Cortex of kidney (tissue), 1 donor: ENCODE measurements at places on chromosomes 3 and 15.

DNA sequence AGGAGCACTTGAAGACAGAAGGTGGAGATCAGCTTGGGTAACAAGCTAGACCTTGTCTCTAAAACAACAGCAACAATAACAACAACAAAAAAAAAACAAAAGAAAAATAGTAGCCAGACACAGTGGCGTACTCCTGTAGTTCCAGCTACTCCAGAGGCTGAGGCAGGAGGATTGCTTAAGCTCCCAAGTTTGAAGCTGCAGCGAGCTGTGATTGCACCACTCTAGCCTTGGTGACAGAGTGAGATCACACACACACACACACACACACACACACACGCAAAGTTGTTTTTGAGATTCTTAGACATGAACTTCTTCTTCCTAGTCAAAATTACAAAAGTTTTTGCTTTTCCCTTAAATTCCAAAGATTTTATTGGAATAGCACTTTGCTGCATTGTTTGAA, 93.0 kb upstream of the IGSF10 start:
- no peak for DNase-seq

DNA sequence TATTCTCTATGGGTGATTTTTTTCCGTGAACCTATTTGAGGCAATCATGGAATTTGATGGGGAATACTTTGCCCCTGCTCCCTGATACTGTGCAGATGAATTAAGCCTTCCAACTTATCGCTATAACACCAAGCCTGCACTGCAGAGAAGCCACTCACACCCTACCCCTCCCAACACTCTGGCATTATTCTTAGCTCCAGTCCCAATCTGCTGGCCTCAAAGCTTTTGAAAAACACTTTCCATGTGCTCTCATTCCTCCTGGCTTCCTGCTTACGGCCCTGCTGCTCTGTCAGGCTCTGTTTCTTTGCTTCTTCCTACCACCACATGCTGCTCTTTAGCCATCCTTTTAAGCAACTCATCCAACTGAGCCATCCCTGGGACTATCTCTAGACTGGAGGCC, 327.8 kb upstream of the SLCO3A1 start:
- no peak for DNase-seq

DNA sequence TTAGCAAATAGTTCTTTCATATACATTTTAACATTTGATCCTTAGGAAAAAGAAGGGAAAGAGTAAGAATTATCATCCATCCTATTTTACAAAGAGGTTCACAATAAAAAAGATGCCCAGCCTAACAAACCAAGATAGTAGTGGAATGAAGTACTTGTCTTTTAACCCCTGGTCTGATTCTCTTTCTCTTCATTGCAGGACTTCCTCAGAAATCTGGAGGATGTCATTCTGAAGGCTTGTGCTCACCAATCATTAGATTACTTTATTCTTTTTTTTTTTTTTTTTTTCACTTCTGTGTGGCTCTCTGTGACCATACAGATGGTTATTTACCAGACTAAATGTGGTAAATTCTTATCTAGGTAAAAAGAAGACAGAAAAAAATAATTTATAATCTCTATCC, 7.0 kb downstream of the HDGFL3 start:
- no peak for DNase-seq

DNA sequence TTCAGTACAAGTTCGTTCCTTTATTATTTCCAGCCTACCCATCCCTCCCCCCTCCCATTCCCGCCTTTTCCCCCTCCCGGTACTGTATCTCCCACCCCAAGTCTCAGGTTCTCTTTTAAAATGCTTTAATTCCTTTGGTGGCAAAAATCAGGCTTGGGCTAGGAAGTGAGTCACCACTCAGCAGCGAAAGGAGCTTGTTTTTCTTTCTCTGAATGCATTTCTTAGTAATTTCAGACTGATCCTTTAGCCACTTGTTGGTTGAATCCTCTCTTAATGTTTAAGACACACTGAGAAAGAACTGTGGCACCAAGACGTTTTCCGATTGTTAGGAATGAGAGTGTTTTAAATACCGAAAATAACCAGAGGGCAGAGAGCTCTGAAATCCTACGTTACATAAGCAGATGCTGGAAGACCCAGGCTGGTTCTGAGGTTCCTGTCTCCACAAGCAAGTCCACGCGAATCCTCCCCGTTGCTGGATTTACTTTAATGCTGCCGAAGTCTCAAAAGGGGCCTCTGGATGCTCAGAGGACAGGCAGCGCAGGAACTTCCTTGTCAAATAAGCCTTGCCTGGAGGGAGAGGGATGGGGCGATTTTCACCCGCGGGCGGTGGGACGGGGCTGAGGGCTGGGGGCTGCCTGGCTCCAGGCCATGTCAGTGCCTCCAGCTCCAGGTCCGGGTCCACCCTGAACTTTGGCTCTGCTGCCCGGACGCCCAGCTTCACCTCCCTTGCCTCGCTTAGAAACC, 854 bp upstream of the COL8A1 start:
- DNase-seq = no peak

DNA sequence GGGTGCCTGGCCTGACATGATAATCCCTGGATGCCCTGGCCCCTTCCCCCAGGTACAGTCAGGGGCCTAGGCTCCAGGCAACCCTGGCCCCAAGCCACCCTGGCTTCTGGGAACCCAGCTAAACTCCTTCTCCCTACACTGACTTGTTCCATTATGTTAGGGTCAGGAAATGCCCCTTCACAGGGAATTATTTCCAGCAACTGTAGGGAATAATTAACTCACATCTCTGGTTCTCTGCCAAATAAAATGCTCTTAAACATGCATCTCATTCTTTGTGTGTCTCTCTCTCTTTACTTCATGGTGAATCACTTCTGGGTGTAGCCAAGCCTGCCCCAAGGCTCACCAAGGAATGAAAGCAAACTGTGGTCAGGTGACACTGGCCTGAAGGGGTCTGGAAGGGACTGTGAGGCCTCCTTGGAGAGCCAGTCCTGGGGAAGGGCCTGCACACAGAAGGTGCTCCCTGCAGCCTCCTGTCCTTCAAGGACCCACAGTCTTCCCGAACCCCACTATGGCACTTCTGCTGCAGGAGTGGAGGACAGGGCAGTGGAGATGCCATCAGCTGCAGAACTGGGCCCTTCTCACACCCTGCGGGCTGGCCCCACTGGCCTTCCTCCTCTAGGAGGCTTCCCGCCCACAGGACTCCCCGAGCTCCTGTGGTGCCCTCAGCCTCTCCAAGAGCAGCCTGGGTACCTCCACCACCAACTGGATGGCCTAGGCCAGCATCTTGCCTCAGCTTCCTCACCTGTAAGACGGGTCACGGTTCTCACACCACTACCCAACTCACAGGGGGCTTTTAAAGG, 17.6 kb downstream of the TKT start:
- no peak for DNase-seq

DNA sequence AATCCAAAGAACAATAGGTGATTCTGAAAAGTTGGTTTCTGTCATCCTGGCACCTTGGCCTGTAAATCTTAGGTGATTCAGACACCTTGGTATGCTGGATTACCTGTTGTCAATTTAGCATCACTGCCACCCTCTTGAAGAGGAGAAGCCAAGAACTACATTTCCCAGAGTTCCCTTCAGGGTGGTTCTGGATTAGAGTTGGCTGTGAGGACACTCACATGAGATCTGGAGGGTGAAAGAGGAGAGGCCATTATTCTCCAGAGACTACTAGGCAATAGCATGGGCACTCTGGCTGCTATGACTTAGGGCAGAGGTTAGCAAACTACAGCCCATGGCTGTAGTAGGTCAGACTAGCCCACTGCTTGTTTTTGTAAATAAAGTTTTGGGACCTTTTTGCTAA, 41.7 kb upstream of the CORO2B start:
- no peak for DNase-seq

GRCh38 chr15:75360391-75360790, 8.0 kb downstream of the MAN2C1 start:
- DNase-seq = no peak

DNA sequence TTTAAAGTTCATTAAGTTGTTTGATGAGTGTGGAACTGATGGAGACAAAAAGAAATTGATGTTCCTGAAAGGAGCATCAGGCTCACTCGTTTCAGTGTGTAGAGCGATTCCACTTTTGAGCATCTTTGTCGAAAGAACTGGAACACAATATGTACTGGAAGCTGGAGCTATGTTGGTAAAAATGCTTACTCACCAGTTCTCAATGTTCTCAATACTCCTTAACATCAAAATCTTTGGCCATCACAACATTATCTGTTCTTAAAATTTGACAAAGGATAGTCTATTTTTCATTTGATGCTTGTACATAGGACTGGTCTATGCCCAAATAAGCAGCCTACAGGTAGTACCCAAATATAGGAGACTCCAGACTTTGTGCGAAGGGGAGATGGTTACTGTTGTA, 18.7 kb downstream of the RYR3 start:
- DNase-seq = no peak

DNA sequence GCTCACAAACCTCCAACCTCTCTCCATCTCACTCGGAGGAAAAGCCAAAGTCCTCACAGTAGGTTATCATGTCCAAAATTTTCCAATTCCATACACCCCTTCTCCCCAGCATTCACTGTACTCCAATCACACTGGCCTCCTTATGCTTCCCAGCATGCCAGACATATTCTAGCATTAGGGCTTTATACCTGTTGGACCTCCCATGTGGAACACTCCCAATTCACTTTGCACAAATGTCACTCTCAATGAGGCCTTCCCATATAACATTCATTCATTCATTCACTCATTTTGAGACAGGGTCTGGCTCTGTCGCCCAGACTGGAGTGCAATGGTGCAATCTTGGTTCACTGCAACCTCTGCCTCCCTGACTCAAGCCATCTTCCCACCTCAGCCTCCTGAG, 19.9 kb downstream of the SCAPER start:
- DNase-seq = no peak

- no peak for DNase-seq
These were observed 1239.5 kb downstream of the SI start for GRCh38 chr3:163838769-163839168.

DNA sequence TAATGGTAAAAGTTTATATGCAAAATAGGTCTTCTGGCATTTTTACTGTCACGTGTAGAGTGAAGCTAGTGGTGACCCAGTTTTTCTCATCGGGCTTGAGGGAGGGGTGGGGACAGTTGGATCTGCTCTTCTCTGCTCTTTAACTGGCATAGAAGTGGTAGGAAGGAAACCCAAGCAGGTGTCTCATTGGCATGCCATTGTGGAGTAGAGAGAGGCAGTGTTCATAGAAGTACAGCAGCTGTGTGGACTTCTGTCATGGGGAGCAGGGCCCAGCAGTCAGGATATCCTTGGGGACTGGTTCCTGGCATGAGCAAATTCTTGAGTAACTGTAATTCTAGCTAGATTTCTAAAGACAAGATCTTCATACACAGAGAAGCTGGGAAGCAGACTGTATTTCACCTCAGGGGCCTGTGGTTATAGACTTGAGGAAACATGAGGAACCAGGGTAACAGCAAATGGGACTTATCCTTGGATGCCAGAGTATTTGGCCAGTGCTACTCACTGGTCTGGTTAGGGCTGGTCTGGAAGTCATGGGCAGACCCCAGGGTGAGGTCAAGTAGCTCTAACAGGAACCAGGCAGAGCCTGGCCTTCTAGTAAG, 42.9 kb downstream of the CDIN1 start:
- DNase-seq = no peak

- no peak for DNase-seq
These were observed 162.5 kb downstream of the C3orf38 start for GRCh38 chr3:88312256-88312655.

DNA sequence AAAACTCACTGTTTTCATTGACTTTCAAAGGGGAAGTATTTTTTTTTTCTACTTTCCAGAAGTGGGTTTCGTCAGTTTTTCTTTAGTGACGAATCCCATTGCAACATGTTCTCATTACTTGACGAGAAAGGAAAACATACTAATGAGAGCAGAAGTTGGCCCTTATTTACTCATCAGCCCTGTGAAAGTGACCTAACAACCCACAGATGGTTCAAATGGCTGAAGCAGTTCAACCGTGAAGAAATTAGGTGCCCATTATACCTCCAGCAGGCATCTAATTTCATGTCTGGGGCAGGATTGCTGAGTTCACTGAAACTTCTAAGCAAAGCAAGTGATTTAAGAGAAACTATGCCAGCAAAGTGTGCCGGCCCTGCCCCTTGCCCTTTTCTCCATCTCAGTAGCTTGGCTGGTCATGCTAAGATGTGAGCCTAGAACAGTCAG, 9.0 kb downstream of the AQP9 start:
- no peak for DNase-seq

DNA sequence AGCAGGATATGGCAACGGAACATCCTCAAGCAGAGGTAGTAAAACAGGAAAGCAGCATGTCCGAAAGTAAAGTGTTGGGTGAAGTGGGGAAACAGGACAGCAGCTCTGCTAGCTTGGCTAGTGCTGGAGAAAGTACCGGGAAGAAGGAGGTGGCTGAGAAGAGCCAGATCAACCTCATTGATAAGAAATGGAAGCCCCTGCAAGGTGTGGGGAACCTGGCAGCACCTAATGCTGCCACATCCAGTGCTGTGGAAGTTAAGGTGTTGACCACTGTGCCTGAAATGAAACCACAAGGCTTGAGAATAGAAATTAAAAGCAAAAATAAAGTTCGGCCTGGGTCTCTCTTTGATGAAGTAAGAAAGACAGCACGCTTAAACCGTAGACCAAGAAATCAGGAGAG, 14.3 kb upstream of the ZBTB47 start:
- no peak for DNase-seq

DNA sequence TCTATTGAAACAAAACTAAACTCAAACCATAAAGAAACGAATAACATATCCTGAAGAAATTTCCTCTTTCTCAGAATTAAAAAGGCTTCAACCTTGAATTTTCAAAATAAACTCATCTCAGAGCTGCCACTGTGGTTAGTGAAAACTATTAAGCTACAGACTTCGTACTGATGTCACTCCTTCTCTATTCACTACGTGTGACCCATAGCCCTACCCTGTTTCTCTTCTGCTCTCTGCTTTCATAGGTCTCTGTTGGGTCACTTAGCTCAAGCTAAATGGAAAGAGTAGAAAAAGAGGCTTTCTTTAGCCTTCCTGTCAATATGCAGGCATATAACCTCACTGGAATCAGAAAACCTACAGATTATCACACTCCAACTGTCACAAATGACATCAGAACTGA, 126.6 kb upstream of the MME start:
- DNase-seq = no peak

- DNase-seq = no peak
These were observed 147.7 kb upstream of the BHLHE40 start for GRCh38 chr3:4831580-4831950.

DNA sequence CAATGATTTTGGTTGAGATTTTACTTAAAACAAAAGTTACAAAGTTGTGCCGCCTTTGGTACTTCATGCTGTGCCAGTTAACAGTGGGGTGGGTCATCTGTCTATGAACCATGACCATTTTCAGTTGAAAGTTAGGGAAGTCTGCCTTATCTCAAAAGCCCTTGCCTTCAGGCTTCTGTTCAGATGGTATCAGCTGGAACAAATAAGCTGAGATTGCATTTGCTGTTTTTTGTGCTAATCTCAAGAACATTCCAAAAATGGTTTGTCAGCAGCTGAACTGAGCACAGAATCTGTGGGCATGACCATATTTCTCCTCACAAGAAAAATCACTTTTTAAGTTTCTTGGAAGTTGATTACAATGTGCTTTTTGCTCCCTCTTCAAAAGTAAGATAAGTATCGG, 142.3 kb downstream of the IL5RA start:
- no peak for DNase-seq

- no peak for DNase-seq
These were observed 70.9 kb downstream of the IMPG2 start for GRCh38 chr3:101249522-101249921.
